ENCODE measurements at places on chromosomes 6 and 20.
A peak's percentile ranks its signal among the peaks of the same experiment; 100 is the strongest.

DNA sequence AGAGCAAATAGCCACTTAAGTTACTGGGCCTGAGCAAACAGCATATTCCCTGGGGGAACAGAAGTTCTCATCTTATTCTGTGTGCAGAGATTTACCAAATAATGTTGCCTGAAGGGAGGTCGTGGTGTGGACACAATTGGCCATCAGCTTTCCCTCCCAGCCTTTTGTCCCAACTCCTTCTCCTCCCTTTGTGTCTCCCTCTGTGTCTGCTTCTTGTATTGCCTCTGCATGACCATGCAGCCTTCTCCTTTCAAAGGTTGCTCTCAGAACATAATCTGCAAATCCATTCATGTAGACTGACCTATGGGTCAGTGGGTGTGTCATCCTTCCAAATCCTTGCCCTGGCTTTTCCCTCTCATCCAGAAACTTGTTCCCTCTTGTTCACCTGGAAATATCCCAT is 150.3 kb upstream of the INSM1 start:
- DNase-seq: no peak

DNA sequence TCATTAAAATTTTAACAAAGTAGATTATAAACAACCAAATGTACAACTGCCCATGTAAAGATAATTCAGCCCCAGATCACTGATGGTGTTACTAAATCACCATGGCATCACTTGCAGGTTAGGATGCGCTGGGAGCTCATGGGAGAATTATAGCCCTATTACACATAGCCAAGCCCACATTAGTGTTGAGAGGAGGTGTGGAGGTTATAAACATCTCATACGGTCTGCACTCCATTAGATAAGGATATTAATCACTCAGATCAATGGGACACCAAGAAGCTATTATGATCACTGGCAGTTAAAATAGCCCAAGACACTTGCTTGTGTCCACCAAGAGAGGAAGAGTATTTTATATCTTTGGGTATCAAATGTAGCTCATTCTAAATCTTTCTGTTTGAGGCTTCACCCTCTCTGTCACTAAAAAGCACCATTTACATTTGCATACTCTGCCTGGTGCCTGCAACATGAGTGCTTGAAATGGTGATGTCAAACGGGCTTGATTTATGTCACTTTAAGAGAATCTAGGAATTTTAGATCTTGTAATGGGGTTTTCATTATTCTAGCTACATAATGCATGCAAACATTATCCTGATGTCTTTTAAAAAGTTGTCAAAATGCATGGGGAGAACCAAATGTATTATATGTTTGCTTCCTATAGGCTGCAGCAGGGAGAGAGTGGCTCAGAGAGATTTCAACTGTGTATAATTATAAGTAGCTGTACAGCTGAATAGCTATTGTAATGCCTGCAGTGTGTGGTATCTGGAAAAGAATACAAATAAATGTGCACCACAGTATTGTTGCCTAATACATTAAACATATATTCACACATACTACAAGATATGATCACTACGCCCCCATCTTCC is 654.1 kb upstream of the MARCKS start:
- no peak for DNase-seq

- no peak for DNase-seq
These were observed 187.1 kb downstream of the MYLK4 start for GRCh38 chr6:2563635-2564034.

DNA sequence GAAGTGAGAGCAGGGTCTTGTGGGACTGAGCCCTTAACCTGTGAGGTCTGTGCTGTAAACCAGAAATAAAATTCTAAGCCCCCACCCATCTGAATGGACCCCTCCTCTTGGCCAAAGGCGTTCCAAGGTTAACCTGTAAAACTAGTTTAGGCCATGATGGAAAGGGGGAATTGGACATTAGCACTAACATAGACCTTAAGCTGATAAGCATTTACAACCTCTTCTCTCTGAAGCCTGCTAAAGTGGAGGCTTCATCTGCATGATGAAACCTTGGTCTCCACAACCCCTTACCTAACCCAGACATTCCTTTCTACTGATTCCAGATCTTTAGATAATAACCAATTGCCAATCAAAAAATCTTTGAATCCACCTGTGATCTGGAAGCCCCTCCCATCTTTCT is 25.8 kb downstream of the PIGT start:
- DNase-seq: no peak

DNA sequence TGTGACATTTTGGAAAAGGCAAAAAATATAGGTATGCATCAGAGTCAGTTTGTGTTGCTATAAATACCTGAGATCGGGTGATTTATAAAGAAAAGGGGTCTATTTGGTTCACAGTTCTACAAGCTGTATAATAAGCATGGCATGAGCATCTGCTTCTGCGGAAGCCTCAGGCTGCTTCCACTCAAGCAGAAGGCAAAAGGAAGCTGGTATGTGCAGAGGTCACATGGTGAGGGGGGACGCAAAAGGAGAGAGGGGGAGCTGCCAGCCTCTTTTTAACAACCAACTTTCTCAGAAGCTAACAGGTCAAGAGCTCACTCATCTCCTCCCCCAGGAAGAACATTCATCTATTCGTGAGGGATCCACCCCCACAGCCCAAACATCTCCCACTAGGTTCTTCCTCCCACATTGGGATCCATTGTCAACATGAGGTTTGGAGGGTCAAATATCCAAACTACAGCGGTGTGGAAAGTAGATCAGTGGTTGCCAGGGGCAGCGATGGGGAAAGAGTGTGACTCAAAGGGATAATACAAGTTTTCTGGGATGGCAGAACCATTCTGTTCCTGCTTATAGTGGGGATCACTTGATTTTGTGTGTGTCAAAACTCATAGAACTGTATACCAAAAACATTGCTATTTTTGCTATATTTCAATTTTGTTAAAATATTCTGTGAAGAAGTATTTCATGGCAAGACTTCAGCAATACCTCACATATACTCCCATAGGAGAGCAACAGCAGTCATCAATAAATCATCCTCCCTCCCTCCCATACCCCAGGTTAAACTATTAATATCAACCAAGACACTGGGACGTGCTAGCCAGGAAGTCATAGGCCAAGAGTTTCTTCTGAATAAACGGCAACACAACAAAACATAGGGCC is 9.9 kb upstream of the FAM50B start:
- peak; percentile 85 for DNase-seq

- DNase-seq: no peak
These were observed 14.6 kb downstream of the PRDM1 start for GRCh38 chr6:106100755-106101154.

DNA sequence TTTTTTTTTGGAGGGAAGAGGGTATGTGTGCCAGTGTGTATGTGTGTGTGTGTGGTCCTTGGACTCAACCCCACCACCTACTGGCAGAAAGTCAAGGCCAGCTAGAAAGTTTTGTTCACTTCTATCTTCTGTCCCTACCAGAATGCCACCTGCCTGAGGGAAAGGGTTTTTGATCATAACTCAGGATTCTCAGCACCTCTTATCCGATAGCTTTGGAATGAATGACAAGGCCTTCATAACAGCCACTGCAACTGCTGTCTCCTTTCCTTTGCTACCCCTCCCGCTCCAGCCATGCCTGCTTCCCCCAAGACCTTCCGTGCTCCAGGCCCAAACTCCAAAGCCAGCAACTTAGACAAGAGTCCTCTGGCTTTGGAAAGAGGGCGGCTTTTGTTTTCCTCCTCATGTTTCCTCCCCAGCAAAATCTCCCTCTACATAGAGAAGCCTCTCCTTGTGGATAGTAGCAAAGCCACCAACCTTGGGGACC is 18.7 kb downstream of the BTN3A1 start:
- peak; percentile 49 for DNase-seq

- DNase-seq: no peak
These were observed 56.0 kb downstream of the SLC24A3 start for GRCh38 chr20:19268426-19268825.

GRCh38 chr6:31758281-31758680 is 4.2 kb upstream of the SAPCD1 start:
- no peak for DNase-seq

DNA sequence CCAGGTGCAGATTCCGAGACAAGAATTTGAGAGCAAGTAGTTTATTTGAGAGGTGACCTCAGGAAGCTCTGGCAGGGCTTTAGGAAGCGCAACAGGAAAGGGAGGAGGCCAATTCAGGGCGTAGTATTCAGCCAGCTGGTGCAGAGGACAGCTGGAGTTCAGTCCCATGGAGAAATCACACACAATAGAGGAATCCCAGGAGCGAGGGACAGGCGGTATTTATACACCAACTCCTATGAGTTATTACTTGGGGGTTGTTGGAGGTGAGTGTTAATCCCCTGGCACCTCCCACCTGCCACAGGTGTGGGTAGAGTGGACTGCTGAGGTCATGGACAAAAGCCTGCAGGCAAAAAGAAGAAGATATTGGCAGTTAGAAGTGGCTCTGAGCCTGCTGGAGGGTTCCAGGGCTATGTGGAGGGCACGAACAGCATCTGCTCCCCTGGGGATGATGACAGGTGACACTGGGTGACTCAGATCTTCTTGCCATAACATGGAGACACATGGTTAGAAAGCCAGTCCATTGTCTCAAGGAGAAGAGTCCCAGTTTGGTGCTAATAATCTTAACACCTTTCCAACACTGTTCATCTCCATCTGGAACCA is 13.9 kb upstream of the SULF2 start:
- DNase-seq: no peak

DNA sequence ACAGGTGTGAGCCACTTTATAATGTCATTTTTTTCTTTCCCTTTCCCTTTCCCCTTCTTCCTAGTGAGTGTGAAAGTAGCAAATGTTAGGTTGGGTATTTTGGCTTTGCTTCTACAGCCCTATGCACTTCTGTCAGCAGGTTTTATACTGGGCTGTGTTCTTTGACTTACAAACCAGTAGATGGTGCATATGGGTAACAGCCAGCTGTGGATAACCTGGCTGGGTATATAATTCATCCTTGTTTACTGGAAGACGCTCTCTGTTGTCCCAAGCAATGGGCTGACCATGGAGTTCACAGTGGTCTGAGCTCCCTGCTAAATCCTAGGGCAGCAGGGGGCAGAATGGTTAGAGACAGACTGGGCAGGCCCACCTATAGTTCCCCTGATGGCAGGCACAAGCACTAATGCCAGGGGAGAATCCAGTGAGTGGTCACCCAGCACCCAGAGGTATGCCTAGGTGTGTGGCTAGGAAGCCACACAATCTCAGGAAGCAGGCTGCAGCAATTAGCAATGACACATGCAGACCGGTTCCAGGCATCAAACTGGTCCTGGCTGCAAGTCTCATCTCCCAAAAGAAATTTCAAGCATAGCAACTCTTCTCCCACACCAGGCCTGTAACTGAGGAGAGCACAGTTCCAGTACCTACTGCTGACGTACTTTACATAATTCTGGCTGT is 592.7 kb upstream of the MAN1A1 start:
- no peak for DNase-seq

- no peak for DNase-seq
These were observed 42.8 kb upstream of the TASP1 start for GRCh38 chr20:13681248-13682125.

- no peak for DNase-seq
These were observed 137.2 kb downstream of the CDH26 start for GRCh38 chr20:60095456-60095855.

GRCh38 chr6:107557698-107558097 is 67.8 kb downstream of the SOBP start:
- no peak for DNase-seq

- no peak for DNase-seq
These were observed 7.6 kb downstream of the GLP1R start for GRCh38 chr6:39056191-39056590.

DNA sequence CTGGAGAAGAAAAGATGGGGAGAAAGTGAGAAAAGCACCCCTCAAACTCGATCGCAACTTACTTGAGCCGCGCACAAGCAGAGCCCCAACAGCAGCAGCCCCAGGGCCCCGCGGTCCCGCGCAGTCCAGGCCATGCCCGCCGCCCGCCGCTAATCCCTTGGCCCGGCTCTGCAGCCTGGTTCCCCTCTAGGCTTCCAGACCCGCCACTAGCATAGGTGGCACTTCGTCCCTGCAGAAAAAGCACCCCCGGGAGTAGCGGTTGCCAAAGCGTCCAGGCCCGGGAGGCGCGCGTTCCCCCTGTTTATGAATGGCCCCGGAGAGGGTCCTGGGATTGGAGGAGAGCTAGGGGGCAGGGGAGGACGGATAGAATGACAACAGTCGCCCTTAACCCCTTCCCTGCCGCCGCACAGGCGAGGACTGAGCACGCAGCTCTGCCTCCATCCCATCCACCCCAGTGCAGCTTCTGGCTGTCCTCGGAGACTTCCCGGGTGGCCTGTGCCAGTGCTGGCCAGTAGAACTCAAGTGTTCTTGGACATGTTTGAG is 19.9 kb downstream of the COL9A1 start:
- DNase-seq: no peak

DNA sequence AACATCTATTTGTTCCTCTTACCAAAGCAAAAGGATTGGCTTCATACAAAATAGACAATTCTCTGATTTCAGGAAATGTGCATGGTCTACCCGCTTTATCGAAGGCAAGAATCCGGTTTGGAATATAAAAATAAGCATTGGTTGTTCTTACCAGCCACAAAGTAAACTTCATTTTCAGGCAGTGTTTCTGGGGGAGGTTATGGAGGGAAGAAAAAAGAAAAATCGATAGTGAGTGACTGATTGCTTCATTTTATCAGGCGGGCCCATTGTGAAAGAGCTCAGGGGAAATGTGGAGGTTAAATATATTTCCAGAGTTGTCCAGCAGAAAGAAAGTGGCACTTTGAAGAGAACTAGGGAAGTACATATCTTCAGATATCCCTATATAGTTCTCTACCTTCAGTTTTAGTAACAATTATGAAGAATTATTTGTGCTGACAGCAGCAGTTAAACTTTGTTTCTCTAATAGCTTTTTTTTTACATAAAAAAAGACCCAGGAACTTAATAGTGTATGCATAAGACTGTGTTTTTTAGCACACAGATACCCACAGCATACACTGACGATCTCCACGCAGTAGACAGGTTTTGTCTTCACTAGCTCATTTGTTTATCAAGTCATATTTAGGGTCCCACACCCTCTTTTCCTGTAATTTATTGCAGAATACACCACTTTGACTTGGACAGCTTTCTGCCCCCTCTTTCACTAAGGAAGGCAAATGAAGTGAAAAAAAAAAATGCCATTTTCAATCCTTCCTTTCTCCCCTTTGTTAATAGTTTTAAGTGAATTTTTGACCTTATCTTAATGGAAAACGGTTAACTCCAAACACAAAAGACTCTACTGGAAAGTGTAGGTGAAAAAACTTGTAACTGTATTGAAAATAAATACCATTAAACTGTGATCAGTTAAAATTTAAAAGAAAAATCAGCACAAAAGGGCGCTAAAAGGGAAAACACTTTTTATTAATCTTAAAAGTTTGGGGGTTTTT is 2.9 kb downstream of the POU3F2 start:
- DNase-seq: no peak

GRCh38 chr20:20839771-20840170 is 127.3 kb upstream of the RALGAPA2 start:
- DNase-seq: no peak

Data from amniotic epithelial cell (primary cell).